HFFc6 (cell line): ENCODE measurements at places on chromosomes 2 and 18. TPM values are rescaled to one million over a fixed set of nuclear protein-coding genes. Genes with fewer than 3 reads are reported as not detected.

DNA sequence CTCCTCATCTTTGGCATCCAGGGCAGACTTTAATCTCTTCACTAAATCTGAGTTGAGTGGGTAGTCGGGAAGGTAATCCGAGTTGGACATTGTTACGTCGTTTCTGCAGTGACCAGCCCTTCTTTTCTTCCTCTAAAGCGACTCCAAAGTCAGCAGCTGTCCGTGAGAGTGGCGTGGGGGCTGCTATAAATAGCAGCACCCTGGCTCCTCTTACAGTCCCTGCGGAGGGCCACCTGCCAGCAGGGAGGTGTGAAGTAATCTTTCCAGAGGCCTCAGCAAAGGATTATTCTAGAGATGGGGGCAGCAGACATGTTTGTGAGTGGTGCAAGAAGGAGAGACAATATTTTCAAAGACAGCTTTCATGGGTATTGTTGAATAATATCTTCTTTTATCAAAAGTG lies at the start of gene ASB18:
TSS of gene ASB18 (minus strand) at position 151 of the 400 bp plus-strand sequence. CDS start at position 90, 61 bp downstream.
- DNase-seq = no peak

STAMBP gene
- total RNA-seq = 33.7 to 34.7 TPM (median 34.2 TPM) in 3 replicates

C1GALT1C1L gene
- not detected in 3 replicates for total RNA-seq

GRCh38 chr2:240140511-240140910 lies at the start of gene OTOS:
Gene OTOS, minus strand, starts transcription at chr2:240140658. Its CDS starts 332 bp downstream, at chr2:240140326.
- no peak for DNase-seq

- no peak for DNase-seq
These were observed 87.7 kb downstream of the ZAP70 start for GRCh38 chr2:97801028-97801427.

GRCh38 chr2:96526615-96527285 lies 9.8 kb upstream of the ARID5A start:
- no peak for DNase-seq

DNA sequence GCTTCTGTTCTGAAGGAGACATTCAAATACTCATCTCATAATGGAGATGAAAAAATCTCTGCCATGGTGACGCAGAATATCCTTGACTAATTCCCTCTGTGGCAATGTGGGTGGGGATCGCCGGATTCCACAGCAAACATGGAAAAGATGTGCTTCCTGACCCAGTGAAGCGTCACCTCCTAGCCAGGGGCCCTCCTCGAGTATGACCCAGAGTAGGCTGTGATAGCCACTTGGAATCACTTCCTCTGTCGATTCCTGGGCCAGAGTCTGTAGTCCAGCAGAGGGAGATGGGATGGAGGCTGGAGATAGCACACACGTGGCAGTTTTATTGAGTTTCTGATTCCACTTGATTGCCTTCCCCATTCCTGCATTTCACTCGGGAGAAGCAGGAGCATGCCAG lies 36.8 kb downstream of the DRC1 start:
- peak; percentile 5 for DNase-seq

GRCh38 chr2:104891145-104891544 lies 37.2 kb downstream of the POU3F3 start:
- DNase-seq = no peak

- no peak for DNase-seq
These were observed 89.0 kb downstream of the EIPR1 start for GRCh38 chr2:3288470-3289170.

DNA sequence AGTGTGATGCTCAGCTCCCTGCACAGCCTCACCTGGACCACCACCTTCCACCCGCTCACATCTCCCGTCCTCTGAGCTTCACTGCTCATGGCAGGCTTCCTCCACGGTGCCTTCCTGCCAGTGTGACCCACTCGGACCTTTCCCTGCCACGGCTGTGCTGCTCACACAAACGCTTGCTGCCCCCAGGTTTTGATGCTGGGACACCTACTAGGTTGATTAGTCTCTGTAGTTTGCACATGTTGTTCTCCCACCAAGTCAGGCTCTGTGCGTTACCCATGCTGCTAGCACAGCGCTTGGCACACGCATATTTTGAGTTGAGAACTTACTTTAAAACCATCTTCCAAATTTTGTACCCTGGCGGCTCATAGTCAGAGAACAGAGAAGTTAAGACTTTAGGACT lies 2.1 kb downstream of the MC2R start:
- no peak for DNase-seq

DNA sequence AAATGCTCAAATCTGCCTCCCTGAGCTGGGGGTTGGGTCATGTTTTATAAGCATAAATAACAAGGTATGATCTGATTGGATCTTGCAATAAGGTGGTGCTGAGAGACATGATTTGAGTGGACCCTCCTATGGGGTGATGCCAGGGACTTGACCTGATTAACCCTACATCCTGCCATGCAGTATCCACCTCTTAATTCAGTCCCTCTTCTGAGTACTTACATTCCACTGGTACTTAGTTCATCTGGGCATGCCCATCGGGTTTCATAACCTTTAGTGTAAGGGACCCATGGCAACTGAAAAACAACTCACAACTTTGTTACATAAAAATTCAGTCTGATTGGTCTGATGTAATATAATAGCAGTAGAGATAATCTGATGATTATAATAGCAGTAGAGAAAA lies 397.9 kb upstream of the HNMT start:
- no peak for DNase-seq

FMNL2 gene
- 14.0 to 20.9 TPM (median 16.1 TPM) in 3 replicates for total RNA-seq

- no peak for DNase-seq
These were observed at the start of gene FER1L5 for GRCh38 chr2:96642564-96643360. Gene FER1L5, plus strand, starts transcription at chr2:96642764. Its CDS starts 73 bp downstream, at chr2:96642837.

DNA sequence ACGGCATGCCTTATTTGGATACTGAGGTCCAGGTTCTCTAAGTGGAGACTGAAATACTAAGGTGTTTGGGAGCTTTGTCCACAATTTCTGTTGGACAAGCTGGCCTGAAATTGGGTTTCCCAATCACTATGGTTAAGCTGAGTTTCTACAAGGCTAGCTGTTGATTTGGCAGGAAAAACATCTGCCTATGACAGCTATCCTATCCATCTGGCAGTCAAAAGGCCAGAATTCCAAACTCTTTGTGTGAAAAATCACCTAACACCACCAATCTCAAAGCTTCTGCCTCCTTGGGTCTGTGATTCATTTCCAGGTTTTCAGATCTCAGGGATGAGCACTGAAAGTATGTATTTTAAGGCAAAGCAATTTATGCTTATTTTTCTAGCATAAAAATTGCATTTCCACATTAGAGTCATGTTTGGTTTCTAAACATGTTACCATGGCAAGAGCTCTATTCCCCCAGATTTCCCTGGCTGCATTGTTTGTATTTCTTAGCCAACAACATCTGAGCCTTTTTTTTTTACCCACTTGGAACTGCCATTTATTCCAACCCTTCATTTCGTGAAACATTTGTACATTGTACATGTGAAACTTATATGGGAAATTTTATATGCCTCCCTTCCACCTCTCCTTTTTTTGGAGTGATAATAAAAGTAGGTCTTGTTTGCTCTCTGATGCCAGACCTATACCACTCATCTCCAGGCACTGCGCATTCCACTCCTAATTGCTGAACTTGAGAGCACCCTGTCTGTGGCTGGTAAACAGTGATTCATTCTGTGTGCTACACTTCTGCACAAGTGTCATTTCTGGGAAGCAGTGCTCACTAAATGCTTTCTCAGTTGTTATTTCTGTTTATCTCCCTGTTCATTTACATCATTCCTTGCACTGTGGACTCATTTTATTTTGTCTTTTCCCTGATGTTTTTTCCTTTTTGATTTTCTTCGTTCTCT lies 15.9 kb upstream of the CCDC85A start:
- peak; percentile 75 for DNase-seq

- DNase-seq = no peak
These were observed 14.2 kb downstream of the CAPG start for GRCh38 chr2:85395912-85396475.
